ENCODE measurements at places on chromosomes 5 and 9. TPM values are rescaled to one million over a fixed set of nuclear protein-coding genes. Genes with fewer than 3 reads are reported as not detected.

- no peak for DNase-seq
These were observed at the start of gene LCP2 for GRCh38 chr5:170297589-170298462. Gene LCP2, minus strand, starts transcription at chr5:170297777. Its CDS starts 166 bp downstream, at chr5:170297611.

- DNase-seq, result no peak
These were observed 20.0 kb upstream of the GRIN3A start for GRCh38 chr9:101758304-101758930.

GRCh38 chr5:132658381-132659302, 669 bp downstream of the IL13 start:
- no peak for DNase-seq

The DNAH5 gene
- total RNA-seq, result 0.35 TPM

The NDUFS6 gene
- 26.4 TPM for total RNA-seq

The EQTN gene
- not detected for total RNA-seq

The NMUR2 gene
- not detected for total RNA-seq

The C9orf43 gene
- 0.45 TPM for total RNA-seq

The ANXA1 gene
- 1,420 TPM for total RNA-seq
